ENCODE measurements at places on chromosomes 11 and 22.

GRCh38 chr22:25362215-25362882, 142.9 kb downstream of the CRYBB2 start:
- H3K27ac ChIP-seq = no peak overlapping the region
- H3K4me1 ChIP-seq = peaks cover 5% of the 10 kb centered on the region
- no peak overlapping the region for H3K4me3 ChIP-seq
- H3K27me3 ChIP-seq = no peaks in the 10 kb centered on the region

- no peak overlapping the region for H3K27ac ChIP-seq
- no peaks in the 10 kb centered on the region for H3K27me3 ChIP-seq
- no peaks in the 10 kb centered on the region for H3K4me1 ChIP-seq
- H3K4me3 ChIP-seq = no peak overlapping the region
- no peaks in the 10 kb centered on the region for H3K36me3 ChIP-seq
These were observed 19.9 kb upstream of the MYOD1 start for GRCh38 chr11:17699147-17700114.

DNA sequence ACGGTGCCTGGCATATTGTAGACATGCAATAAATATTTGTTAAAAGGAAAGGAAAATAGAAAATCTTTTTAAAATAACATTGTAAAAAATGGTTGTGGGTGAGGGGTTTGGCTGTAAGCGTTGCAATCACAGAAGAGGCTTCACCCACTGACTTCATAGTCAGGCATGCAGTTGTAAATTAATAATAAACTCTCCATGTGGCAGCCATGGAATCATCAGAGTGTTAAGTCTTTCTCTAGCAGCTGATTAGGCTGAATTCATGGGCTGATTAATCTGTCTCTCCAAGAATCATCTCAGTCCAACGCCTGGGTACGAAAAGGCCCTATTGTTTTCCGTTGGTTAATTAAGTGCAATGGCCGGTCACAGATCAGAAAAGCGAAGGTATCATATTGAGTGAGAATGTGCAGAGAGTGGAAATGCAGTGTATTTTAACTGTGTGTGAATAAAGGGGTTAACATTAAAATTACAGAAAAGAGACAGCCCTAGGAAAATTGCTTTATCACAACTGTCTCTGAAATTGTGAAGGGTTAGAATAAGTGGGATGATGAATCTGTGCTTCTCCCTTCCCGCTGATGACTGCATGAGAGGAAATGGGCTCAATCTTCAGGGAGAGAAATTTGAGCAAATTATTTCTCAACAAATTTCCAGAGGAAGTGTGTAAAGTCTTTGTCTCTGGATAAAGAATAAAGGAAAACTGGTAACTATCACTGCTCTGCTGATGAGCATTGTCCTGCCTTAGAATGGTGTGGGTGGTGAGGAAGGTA, 269.0 kb downstream of the FAM76B start:
- H3K4me3 ChIP-seq = no peak overlapping the region
- H3K4me1 ChIP-seq = no peaks in the 10 kb centered on the region
- no peak overlapping the region for H3K27ac ChIP-seq

DNA sequence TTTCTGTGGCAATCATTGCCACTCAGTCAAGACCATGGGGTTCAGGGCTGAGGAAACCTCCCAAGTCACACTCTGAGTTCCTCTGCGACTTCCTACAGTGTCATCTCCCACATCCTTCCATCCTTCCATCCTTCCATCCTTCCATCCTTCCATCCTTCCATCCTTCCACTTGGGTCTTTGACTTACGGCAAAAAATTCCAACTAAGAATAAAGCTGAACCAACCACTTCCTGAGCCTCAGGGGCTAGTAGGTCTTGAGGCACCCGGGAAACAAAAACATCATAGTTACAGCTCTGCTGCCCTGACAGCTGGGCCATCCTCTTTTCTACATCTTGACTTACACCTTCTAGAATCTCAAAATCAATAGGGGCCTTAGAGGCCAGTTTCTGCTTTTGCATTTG, 32.1 kb downstream of the EHF start:
- H3K4me3 ChIP-seq = no peak overlapping the region
- no peaks in the 10 kb centered on the region for H3K4me1 ChIP-seq

DNA sequence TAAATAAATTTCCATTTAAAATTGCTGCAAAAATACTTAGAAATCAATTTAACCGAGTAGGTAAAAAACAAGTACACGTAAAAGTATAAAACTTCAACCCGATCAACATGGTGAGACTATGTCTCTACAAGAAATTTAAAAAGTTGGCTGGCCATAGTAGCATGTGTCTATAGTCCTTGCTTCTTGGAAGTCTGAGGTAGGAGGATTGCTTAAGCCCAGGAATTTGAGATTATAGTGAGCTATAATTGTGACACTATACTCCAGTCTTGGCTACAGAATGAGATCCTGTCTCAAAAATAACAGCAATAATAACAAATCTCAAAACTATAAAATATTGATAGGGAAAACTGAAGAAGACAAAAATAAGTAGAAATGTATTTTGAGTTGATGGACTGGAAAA, 11.1 kb downstream of the CASP4 start:
- H3K4me3 ChIP-seq = no peak overlapping the region
- H3K36me3 ChIP-seq = peaks cover 4% of the 10 kb centered on the region
- H3K4me1 ChIP-seq = no peaks in the 10 kb centered on the region
- no peaks in the 10 kb centered on the region for H3K27me3 ChIP-seq

DNA sequence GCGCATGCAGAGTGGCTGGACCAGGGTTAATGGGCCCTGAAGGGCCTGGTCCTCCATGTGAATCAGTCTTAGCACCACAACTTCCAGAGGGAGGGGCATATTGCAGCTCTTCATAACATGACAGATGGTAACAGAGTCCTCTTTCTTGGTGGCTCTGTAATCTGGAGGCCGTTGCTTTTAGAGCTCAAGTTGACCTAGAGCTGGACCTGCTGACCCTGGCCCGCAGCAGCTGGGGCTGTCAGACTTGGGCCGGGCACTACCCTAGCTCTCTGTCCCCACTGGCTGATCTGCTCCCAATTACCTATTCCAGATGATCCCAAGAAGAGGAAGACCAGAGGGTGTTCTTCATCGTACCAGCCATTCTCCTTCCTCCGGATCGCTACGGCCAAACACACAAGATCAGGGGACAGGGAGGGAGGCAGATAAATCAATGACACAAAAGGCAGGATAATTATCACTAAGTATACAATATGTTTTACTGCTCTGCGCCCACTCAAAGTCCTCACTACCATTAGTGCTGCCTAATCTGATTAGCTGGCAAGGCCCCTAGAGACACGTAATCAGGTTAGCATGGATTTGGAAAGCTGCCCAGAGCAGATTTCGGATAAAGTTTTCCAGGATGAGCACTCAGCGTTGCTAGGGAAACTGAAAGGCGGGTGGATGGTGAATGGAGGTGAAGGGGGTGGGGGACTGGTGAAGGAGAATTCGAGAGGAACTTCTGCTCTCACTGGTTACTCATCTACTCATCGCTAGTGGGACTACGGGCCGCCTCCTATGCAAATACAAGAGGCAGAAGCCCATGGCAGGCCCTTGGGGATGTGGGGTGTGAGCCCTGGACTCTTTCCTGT, 64.5 kb upstream of the PHOX2A start:
- H3K27me3 ChIP-seq = no peaks in the 10 kb centered on the region
- no peak overlapping the region for H3K4me3 ChIP-seq
- peaks cover 34% of the 10 kb centered on the region for H3K36me3 ChIP-seq
- no peak overlapping the region for H3K27ac ChIP-seq
- no peak for DNase-seq

DNA sequence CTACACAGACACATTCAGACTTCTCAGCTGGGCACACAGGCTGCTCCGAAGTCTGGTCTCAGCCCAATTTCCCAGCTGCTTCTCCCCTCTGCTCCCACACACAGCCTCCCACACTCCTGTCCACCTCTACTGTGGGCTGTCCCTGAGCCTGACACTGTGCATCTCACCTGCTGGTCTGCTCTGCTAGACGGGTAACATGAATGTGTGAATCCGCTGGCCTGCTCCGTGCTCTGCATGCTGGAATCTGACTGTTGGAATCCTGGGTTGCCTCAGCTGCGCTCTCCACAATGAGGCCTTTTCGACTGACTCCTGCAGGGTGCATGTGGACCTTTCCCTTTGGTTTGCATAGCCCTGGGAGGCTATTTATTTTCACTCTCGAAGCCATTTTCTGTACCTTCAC, 489.5 kb upstream of the B3GAT1 start:
- H3K4me1 ChIP-seq = no peaks in the 10 kb centered on the region
- no peaks in the 10 kb centered on the region for H3K36me3 ChIP-seq
- H3K27ac ChIP-seq = no peak overlapping the region
- no peak overlapping the region for H3K4me3 ChIP-seq

DNA sequence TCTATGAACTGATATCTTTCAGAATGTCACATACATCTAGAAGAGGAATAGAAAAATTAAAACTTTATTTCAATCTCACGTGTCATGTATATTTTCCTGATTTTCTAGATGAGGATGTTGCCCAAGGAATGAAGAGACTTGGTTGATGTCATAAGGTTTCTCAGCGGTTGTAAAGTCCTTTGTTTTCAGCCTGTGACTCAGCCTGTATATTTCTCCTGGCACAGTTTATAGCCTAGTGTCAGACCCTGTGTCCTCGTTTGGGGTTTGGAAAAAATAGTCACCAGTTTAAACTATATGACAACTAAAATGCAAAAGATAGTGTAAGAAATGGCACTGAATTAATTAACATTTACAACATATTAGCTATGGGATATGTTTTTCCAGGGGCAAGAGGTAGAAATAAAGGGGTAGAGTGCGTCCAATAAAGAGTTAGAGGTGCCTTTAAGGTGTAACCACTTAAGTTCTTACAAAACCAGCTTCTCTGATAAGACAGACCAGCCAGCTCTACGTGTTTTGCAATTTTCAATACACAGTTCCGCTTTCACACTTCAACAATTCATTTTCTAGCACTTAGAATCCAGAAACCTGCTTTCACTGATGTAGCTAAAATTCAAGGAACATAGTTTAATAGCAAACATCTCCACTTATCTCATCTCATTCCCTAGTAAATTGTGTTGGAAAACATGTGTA, 1432.6 kb upstream of the TENM4 start:
- H3K27me3 ChIP-seq = no peaks in the 10 kb centered on the region
- DNase-seq = no peak
- no peaks in the 10 kb centered on the region for H3K4me1 ChIP-seq
- H3K4me3 ChIP-seq = no peak overlapping the region

GRCh38 chr11:35272391-35272902, 133.5 kb downstream of the CD44 start:
- no peaks in the 10 kb centered on the region for H3K36me3 ChIP-seq
- H3K27me3 ChIP-seq = no peaks in the 10 kb centered on the region
- no peak overlapping the region for H3K27ac ChIP-seq
- no peak for DNase-seq

- no peak for DNase-seq
- H3K27ac ChIP-seq = no peak overlapping the region
- H3K4me1 ChIP-seq = no peaks in the 10 kb centered on the region
- H3K4me3 ChIP-seq = no peak overlapping the region
- H3K27me3 ChIP-seq = no peaks in the 10 kb centered on the region
These were observed 70.1 kb downstream of the CYB5R2 start for GRCh38 chr11:7603031-7603781.

DNA sequence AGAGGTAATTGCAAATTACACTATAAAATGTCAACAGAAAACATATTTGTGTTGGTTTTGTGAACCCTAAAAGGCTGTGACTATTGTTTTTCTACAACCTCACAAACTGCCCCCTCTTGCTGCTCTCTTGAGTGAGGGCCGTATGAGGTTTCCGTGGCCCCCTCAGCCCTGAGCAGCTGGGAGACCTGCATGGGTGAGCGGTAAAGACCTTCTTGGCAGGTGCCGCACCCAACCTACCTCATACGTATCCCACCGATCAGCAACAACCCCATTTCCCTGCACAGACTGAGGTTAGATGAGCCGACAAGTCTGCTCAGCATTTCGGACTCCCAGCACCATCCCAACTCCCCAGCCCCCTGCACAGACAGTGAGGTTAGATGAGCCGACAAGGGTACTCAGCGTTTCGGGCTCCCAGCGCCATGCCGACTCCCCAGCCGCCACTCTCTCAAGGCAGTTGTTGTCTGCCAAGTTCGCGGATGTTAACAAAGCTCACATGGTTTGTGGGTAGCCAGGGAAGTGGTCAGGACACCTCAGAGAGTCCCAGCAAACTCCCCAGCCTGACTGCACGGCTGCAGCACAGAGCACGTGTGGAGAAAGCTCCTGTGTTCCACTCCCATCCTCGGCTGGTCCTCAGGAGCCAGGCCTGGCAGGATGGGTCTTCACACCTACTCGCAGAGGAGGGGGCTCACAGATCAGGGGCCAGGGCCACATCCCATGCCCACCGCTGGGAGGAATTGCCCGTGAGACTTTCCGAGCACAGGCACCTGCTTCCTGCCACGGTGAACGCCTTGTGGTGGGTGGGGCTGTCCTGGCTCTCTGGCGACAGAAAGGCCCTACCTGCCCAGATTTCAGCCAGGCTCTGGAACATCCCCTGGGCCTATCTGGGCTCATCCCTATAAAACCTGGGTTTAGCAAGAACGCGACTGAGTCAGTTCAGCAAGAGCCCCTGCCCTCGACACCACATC, 502.9 kb downstream of the BRD1 start:
- H3K36me3 ChIP-seq = no peaks in the 10 kb centered on the region
- no peak overlapping the region for H3K27ac ChIP-seq
- peaks cover 27% of the 10 kb centered on the region for H3K27me3 ChIP-seq
- H3K4me1 ChIP-seq = no peaks in the 10 kb centered on the region
- no peak for DNase-seq
- no peak overlapping the region for H3K4me3 ChIP-seq

- no peak for DNase-seq
- H3K27me3 ChIP-seq = no peaks in the 10 kb centered on the region
- peaks cover 23% of the 10 kb centered on the region for H3K36me3 ChIP-seq
- peaks cover 4% of the 10 kb centered on the region for H3K4me1 ChIP-seq
- no peak overlapping the region for H3K27ac ChIP-seq
- H3K4me3 ChIP-seq = no peak overlapping the region
These were observed 9.2 kb upstream of the NDUFS8 start for GRCh38 chr11:68021167-68021787.

- DNase-seq = no peak
- no peaks in the 10 kb centered on the region for H3K4me1 ChIP-seq
- no peak overlapping the region for H3K4me3 ChIP-seq
These were observed 894 bp downstream of the ADA2 start for GRCh38 chr22:17218341-17218740.

- no peak for DNase-seq
- H3K4me3 ChIP-seq = no peak overlapping the region
- H3K27me3 ChIP-seq = no peaks in the 10 kb centered on the region
- H3K27ac ChIP-seq = no peak overlapping the region
- H3K36me3 ChIP-seq = no peaks in the 10 kb centered on the region
These were observed 27.6 kb upstream of the EXPH5 start for GRCh38 chr11:108620958-108621772.

GRCh38 chr11:61911701-61912529, 5.5 kb downstream of the RAB3IL1 start:
- no peaks in the 10 kb centered on the region for H3K27me3 ChIP-seq
- H3K36me3 ChIP-seq = peaks cover 7% of the 10 kb centered on the region
- H3K4me3 ChIP-seq = no peak overlapping the region

DNA sequence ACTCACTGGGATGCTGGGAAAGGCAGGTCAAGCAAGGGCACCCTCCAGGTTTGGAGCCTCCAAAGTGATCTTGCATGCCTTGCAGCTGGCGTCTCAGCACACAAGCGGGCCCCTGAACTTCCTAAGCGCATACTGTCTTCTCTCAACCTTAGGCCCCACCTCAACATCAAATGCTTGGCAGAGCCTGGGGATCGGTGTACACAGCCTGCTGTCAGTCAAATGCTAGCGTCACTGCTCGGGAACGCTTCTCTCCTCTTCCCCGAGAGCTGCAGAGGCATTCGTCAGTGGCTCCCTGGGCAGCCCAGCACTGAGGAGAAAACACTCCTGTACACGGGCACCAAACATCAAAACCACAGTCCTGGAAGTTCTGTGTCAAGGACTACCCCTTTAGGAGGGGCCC, 124.9 kb downstream of the C11orf58 start:
- DNase-seq = no peak
- H3K36me3 ChIP-seq = no peaks in the 10 kb centered on the region
- no peaks in the 10 kb centered on the region for H3K27me3 ChIP-seq
- no peaks in the 10 kb centered on the region for H3K4me1 ChIP-seq
